ENCODE measurements at places on chromosomes 5 and 9. TPM values are rescaled to one million over a fixed set of nuclear protein-coding genes. Genes with fewer than 3 reads are reported as not detected.

Gene CCL27
- total RNA-seq: not detected

Gene ESM1
- total RNA-seq: 0.42 TPM

Gene SPINK13
- total RNA-seq: not detected

Gene CMBL
- total RNA-seq: 0.59 TPM

Gene RNF224
- not detected for total RNA-seq

Gene PTRH1
- total RNA-seq: 9.3 TPM

Gene NR2F1
- total RNA-seq: not detected

Gene FYB1
- total RNA-seq: 639 TPM

Gene ANKRD31
- 0.52 TPM for total RNA-seq

Gene KCNN2
- not detected for total RNA-seq
